Panc1 (cell line): ENCODE measurements at places on chromosomes 4 and X.

GRCh38 chrX:30657196-30658161 is 4.3 kb downstream of the GK start:
- no peak for DNase-seq

- no peak for DNase-seq
These were observed 401.8 kb downstream of the RAPGEF2 start for GRCh38 chr4:159504684-159505083.

- no peak for DNase-seq
These were observed 55.6 kb upstream of the ADRA2C start for GRCh38 chr4:3710451-3711182.

DNA sequence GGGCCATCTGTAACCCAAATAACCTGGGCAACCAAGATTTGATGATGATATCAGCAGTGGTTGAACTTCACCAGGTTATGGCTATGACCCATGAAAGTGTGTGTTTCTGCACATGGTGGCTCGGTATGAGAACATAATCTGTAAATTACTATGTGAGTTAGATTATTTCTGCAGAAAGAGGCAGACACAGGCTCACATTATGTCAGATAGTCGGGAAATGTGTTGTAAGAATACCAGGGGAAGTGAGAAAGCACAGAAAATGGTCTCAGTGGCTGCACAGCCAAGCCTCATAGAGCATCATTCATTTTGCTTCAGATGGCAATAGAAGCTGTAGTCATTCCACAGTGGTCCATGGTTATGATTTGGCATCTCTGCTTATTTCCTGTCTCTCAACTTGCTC is 63.0 kb upstream of the RBPJ start:
- no peak for DNase-seq

- no peak for DNase-seq
These were observed 702 bp downstream of the KLHL5 start for GRCh38 chr4:39062770-39063097.

DNA sequence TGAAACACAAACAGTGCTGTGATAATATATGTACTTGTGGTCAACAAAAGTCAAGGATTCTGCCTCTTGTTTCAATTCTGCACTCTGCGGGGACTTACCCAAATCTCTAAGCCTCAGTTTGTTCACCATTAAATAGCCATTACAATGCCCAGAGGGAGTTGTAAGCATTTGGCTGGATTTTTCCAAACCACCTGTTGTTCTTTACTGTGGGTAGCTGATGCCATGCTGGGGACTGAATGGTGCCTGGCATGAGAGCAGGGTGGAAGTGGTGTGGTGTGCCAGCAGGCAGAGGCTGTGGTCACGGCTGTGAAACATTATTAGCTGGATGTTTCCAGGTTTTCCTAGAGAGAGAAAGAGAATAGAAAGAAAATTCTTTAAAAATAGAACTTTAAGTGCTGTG is 60.7 kb upstream of the PAK3 start:
- no peak for DNase-seq

- DNase-seq: no peak
These were observed 4.5 kb downstream of the CYSLTR1 start for GRCh38 chrX:78322863-78323262.

DNA sequence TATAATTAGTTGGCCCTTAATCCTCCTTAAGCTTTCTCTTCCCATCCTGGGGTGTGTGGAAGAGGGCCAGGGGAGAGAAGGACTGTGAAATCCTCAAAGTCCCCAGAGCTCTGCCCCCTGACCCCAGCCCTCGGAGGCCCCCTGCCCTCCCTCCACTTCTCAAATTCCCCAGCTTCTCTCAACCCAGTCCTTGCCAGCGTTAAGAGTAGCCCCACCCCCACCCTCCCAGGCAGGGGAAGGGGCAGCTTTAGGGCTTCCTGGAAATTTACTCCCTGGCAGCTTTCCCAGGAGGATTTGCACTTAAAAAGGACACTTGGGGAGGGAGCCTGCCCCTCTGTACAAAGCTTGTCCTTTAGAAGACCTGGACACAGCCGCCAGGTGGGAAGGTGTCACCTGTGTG is 11.8 kb upstream of the CD40LG start:
- no peak for DNase-seq

- DNase-seq: no peak
These were observed 87.7 kb downstream of the COL25A1 start for GRCh38 chr4:109214622-109215301.
